ENCODE measurements at places on chromosomes 16 and 17.

DNA sequence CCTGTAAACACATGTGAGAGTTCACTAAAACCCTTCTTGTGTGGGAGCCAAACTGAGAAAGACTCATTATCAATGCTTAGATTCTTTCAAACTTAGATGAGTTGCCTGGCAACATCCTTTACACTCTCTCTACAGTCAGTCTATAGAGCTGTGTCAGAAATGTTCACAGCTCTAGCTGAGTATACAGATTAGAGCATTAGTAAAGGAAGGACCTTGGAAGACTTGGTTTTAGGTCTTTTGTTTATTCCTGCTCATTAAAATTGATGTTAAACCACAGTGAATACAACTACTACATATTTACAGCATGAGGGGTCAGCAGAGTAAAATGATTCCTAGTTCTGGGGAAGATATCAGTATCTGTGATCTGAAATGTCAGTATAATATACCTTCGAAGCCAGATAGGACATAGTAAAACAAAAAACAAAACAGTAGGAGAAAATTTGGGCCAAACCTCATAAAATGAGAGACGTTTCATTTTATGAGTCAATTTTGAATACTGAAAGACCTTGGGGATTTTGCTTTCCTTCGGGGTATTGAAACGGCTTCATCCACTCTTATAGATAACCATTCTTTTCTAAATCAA is 186.0 kb downstream of the TANC2 start:
- no peak for DNase-seq

DNA sequence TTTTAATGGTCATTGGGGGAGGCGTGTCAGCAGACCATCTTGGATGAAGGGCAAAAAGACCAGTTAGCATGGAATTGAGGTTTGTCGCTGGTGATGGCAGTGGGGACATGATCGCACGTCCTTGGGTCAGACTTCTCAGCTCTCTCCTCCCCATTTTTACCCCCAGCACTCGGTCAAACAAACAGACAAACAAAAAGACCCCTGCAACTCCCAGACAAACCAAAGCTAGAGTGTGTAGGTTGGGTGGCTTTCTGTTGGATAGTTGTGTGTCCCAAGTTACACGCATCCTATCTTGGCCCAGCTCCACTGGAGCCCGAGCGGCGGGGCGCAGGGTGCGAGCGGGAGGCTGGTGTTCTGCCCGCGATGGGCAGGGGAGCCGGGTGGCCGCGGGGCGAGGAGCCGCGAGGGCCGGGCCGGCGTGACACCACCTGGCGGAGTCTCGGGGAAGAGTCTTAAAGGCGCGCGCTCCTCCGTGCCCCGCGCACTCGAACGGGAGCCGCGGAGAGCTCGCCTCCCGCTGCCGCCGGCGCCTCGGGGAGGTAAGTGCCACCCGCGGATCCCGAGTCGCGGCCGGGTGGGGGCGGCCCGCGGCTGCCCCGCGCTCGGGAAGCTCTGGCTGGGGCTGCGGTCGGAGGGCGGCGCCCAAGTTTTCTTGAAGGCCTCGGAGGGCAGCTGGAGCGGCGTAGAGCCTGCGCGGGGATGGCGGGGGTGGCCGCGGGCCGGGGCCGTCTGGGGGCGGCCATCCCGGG is 18.5 kb upstream of the NTN1 start:
- DNase-seq: no peak

DNA sequence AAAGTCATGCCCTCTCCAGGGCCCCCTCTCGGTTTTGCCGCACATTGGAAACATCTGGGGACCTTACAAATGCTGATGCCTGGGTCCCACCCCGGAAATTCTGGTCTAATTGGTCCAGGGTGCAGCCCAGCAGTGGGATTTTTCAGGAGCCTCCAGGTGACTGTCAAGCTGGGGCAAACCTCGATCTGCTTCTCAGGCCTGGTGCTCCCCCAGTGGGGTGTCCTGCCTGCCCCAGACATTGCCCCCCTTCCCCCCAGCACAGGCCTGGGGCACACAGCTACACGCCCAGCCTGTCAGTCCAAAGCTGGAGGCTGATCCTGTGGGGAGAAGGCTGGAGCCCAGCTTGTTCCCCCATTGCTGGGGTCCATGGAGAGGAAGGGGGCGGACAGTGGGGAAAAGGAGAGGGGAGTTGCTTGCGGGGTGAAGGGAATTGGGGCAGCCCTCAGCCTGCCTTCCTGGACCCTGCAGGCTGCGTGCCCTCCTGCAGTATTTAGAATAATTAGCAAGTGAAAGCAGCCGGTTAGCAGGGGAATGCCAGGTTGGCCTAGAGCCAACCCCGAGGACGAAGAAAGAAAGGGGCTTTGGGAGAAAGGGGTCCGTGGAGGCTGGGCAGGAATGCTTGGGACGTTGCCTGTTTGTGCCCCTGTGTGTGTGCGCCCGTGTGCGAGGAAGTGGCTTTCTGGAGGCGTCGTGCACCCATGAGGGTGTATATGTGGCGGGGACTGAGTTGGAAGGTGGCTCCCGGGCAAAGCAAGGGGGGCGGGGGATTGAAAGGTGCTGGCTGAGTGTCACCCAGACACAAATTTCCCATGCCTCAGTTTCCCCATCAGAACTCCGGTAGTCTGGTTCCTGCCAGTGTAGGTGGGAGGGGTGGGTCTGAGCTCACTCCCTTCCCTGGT is 5.9 kb downstream of the FOXJ1 start:
- DNase-seq: no peak

DNA sequence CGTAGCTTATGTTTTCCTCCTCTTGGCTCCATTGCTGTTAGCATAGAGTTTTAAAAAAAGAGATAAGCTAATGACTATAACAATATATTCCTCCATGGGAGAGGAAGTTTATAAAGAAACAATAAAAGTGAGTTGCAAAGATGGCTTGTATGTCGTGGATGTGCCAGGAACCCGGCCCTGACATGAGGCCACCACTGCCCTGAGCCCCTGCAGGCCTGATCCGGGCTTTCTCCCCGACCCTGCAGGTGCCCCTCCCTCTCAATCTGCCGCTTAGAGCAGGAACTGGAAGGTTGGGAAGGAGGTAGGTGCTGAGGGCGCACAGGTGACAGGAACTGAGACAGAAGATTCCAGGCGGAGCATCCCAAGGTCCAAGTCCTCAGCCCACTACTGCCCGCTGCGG is 11.7 kb downstream of the PAM16 start:
- DNase-seq: no peak

DNA sequence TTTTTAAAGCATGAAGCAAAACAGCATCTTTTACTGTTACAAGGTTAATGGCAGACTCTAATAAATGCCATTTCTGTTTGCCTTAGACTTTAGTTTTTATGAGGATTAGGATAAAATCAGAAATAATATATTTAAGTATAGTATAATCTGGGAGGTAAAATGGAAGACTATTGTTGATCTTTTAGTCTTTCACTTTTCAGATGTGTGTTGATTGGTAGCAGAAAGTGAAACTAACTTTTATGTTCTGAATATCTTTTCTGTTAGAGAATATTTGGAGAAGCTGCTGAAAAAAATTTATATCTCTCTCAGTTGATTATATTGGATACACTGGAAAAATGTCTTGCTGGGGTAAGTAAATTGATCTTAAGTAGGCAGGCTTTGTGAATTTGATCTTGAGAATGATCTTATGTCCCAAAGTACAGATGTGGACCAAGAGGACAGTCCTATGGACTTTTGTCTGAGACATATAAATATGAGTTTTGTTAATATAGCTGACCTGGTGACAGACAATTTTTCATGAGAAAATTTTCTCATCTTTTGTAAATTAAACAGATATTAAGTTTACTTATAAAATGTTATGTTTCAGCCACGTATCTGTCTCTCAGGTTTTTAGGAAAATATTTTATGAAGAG is 64.1 kb downstream of the NF1 start:
- DNase-seq: no peak

- no peak for DNase-seq
Measured at GRCh38 chr17:18039535-18040260, 490 bp downstream of the GID4 start.

GRCh38 chr17:74128456-74129211 is 74.8 kb upstream of the RPL38 start:
- DNase-seq: no peak

DNA sequence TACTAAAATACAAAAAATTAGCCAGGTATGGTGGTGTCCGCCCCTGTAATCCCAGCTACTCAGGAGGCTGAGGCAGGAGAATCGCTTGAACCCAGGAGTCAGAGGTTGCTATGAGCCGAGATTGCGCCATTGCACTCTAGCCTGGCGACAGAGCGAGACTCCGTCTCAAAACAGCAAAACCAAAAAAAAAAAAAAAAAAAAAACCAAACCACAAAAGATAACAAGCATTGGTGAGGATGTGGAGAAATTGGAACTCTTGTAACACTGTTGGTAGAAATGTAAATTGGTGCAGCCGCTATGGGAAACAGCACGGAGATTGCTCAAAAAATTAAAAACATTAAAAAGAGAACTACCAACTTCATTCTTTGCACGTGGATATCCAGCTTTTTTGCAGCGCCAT is 119.4 kb downstream of the OR1D5 start:
- no peak for DNase-seq

DNA sequence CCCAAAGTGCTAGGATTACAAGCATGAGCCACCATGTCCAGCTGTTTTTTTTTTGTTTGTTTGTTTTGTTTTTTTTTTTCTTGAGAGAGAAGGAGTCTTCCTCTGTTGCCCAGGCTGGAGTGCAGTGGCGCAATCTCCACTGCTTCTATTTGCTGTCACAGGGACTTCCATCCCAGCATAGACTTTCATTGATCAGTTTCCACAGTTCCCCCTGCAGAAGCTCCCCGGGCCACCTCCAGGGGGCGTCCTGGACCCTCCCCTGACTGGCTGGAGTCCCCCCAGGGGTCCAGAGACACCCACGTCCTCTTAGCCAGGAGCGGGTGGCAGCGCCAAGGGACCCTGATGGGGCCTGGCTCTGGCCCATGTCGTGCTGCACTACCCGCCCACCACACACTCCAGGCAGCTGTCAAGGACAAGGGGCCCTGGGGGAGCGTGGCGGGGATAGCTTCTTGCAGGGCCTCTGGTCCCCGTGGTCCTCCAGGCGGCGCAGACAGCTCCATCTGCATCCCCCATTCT is 3.1 kb upstream of the NPW start:
- no peak for DNase-seq

DNA sequence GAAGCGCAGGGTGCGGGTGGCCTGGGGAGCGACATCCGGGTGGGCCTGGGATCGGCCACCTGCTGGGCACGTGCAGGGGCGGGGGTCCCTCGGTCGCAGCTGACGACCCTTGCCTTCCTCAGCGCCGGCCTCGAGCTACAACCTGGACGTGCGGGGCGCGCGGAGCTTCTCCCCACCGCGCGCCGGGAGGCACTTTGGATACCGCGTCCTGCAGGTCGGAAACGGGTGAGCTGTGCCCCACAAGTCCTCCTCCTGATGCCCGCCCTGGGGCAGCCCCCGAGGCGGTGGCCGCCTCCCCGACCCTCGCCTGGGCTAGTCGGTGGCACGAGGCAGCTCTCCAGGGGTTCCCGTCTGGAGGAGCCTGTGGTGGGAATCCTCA is 1.5 kb downstream of the ITGAL start:
- no peak for DNase-seq

DNA sequence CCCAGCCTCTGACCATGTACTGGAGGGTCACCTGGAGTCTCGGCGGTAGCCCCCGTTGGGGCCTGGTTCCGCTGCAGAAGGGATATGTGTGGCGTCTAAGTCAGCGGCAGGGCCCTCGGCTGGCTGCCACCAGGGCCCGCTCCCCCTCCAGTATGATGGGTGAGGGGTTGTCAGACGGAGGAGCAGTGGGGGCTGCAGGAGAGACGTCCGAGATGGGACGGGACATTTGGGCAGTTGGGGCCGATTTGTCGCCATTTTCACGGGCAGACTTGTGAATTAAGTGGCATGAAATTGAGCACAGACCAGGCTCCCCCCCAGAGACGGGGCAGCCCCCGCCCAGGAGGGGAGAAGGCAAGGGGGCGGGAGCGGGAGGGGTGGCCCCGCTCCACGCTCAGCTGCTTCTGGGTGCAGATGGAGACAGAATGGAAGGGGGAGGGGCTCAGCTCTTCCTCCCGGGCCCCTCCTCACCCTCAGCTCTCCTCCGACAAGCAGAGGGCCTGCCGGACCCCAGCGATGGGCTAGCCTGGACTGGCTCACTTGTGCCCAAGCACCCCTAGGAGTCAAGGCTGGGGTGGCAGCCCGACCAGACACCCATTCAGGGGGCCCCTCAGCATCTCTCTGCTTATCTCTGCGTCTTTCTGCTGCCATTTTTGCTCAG is 52.7 kb upstream of the LHX1 start:
- no peak for DNase-seq

DNA sequence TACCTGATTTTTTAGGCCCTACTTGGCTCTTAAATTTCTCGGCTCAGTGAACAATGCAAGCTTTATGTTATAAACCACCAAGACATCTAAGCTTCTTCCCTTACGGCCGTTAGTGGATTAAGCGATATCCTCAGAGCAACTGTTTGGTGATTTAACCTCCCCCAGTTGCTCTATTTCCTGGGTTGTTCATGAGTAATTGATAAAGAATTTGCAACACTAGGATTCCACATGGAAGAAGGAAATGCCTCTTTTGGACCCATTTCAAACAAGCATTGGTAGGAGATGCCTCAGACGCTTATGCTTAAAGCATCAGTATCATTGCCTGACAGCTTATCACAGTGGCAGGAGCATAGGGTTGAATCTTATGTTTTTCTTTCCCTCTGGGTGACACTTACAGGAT is 65.3 kb downstream of the RBFOX1 start:
- DNase-seq: no peak

GRCh38 chr17:62572888-62573401 is 54.5 kb upstream of the MRC2 start:
- no peak for DNase-seq

DNA sequence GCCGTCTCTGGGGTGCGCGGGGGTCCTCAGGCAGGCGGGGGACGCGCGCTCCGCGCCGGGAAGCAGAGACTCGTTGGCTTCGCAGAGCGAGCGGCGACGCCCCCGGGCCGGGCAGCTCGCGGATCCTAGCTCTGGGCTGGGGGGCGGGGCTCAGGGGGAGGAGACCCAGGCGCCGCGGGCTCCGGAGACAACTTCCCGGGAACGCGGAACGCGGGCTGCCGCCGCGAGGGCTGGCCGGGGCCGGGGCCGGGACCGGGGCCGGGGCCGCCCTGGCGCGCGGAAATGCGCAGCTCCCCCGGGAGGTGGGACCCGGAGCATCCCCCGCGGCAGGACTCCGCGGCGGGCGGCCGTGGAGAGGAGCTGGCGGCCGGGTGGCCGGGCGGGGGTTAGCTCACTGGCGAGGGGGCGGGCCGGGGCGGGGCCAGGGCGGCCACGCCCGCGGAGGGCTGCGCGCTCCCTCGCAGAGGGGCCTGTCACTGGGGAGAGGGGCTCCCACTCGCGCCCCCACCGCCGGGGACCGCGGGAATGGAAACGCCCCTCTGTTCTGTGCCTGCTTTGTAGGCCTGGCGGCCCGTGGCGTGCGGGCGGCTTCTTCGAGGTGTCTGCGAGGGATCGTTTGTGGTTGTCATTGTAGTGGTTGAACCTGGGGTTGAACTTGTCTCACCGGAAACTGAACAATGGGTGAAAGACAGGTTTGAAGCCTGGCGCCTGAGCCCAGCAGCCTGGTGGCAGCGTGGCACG is at the start of gene GAS7:
TSS of gene GAS7 (minus strand) at position 98 of the 741 bp plus-strand sequence.
- no peak for DNase-seq

DNA sequence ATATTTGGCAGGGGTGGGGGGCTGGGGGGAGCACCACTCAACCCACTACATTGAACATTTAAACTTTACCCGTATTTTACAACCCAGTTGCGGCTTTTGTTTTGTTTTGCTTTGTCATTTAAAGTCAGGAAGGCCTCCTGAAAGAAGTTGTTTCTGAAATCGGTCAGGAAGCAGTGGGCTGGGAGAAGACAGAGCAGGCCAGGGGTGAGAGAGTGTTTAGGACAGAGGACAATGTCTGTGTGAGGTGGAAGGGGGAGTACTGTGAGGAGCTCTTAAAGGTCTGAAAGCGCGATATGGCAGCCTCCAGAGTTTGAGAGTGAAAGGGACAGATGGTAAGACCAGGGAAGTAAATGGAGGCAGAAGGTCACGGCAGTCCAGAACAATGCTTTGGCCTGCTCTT is 6.1 kb upstream of the WFIKKN2 start:
- no peak for DNase-seq

- DNase-seq: no peak
Measured at GRCh38 chr17:48011405-48012150, 26.0 kb downstream of the COPZ2 start.

Measured in T follicular helper cell (primary cell).